ENCODE measurements at places on chromosomes 13 and 19.
A peak's percentile ranks its signal among the peaks of the same experiment; 100 is the strongest.

- DNase-seq = peak; percentile 67
Observed at GRCh38 chr13:99028890-99029289, 51.0 kb upstream of the DOCK9 start.

GRCh38 chr13:112751617-112752016 is 61.8 kb downstream of the ATP11A start:
- DNase-seq = no peak

DNA sequence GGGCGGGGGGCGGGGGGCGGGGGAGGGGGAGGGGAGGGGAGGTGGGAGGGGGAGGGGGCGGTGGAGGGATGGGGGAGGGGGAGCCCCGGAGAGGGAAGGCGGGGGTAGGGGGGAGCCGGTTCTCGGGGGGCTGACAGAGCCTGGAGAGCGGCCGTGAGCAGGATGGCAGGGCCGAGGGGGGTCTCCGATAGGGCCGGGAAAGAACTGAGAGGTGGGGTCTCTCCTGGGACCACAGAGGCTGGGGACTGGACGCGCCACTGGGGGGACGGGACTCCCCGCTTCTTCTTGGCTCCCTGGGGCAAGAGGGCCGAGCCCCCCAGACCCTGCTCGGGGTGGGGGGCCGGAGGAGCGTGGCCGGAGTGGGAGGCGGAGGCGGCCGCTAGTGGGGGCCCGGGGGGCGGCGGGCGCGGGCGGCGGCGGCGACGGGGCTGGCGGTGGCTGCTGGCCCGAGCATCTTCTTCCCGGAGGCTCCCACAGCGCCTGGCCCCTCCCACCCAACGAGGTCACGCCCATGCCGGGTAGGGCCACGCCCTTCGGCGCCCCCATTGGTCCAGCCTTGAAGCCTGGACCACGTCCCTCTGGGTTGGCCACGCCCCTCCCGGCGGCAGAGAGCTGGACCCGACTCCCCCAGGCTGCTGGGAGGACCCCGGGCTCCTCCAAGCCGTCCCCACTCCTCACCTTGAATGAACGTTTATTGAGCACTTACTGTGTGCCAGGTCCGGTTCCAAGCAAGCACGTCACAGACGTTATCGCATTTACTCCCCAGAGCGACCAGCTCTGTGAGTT is at the start of gene NOVA2:
TSS of gene NOVA2 (minus strand) at position 313 of the 786 bp plus-strand sequence. CDS start 514 bp downstream, outside the sequence.
- DNase-seq = no peak

DNA sequence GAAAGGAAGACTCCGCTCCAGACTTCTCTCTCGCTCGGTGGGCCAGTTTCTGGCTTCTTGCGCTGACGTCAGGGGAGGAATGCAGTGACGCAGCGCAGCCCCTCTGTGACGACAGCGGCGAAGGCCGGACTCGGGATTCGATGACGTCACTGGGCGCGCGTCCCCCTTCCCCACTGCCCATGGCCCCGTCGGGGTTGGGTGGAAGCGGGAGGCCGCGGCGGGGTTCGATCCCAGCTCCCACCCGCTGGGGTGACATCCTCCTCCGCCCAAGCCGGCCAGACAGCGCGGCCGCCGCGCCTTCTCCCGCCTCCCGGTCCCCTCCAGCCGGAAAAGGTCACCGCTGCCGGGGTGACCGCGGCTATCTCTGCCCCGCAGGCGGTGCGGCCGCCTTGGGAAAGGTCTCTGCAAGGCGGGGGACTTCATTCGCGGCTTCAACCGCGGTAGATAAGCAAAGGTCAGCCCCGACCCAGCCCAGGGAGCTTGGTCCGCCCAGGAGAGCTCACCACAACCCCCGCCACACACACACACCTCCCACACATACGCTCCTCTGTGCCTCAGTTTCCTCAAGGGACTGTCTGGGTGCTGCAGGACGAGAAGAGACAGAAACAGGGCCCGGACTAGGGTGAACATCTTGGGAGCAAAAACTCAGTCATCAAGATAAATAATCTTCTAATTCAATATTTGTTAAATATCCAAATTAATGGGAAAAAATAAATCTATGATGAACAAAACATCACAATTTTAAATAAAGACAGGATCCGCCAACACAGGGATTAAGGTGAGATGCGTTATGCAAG is 844 bp upstream of the RFX1 start:
- no peak for DNase-seq

DNA sequence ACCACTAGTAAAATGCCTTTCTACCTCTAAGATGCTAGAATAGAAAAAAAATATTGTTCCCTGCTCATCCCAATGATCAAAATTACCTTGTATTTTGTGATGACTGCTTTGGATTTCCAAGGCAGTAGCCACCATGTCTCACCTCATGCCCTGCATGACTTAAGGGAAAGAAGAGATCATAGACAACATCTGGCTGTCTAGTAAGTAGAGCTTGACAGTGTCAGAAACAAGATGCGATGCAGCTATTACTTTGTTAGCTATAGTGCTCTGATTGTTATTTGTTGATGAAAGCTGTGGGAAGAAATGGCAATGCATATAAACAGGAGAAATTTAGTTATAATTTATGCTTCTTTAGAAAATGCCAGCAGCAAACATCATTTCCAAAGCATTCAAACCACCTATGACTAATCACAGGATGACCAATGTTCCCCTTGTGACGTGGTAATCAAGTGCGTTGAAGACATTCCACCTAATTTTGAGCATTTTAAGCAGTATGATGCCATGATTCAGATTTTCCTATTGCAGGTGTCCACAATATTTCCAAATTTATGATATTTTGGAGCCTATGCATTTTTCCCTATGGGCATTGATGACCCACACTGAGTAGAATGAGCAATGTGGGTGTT is 308.3 kb downstream of the KCNRG start:
- no peak for DNase-seq

DNA sequence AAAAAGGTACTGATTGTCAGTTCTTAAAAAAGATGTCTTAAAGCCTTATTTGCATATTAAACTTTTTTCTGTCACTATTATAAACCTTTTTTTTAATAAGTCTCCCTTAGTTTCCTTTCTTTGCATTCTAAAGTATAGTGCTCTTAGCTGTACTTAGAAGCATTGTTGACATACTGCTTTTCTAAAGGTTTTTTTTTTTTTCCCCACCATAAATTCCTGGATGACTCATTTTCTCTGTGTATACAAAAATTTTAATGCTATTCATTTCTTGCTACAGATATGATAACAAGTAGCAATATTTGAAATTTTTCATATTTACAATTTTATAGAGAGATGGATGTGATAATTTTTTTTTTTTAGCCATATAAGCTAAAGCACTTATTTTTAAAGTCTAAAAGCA is 43.5 kb downstream of the METTL21C start:
- no peak for DNase-seq

DNA sequence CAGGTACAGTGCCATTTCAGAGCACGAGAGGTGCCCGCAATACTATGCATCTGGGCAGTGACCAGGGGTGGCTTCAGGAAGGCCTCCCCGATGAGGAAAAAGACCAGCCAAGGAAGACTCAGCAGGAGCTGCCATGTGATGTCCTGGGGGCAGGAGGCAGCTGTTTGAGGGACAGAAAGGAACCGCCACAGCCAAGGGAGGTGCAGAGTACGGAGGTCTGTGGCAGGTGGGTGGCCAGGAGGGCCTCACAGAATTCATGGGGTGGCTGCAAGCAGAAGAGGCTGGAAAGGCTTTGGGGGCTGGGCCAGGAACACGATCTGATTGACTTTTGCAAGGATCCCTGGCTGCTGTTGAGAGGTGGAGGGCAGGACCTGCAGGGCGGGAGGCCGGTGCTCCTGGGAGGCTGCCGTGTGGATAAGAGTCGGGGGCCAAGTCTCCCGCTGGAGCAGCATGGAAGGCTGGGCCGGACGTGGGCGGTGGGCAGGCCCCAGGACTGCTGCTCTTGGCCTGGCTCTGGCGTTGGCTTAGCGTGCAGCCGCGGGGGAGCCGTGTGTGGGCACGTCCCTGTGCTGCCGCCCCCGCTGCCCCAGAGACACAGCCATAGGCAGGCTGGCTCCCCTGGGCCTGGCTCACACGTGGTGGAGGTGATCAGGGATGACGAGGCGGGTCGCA is 29.1 kb downstream of the CEBPA start:
- no peak for DNase-seq
